ENCODE measurements at places on chromosomes 2 and 18.

GRCh38 chr2:31227110-31227509, 6.8 kb upstream of the EHD3 start:
- DNase-seq = no peak

GRCh38 chr2:56130463-56131070, 53.2 kb upstream of the CCDC85A start:
- DNase-seq = no peak

GRCh38 chr2:60551240-60552077, 2.0 kb downstream of the BCL11A start:
- DNase-seq = no peak

DNA sequence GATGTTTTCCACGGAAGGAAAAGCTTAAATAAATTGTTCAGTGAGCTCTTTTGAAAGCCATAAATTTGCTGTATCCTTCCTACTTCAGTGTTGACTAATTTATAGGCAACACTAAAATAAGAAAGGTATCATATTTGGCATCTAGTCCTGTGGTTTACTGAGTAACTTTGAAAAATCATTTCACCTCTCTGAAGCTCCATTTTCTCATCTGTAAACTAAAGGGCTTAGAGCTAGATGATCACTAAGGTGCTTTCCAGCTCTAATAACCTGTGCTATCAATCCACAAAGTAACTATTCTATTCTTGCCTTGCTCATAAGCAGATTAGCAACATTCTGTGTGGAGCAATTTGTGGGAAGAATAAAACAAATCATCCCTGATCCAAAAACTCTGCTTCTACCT, 3.6 kb upstream of the MYOM1 start:
- DNase-seq = no peak

DNA sequence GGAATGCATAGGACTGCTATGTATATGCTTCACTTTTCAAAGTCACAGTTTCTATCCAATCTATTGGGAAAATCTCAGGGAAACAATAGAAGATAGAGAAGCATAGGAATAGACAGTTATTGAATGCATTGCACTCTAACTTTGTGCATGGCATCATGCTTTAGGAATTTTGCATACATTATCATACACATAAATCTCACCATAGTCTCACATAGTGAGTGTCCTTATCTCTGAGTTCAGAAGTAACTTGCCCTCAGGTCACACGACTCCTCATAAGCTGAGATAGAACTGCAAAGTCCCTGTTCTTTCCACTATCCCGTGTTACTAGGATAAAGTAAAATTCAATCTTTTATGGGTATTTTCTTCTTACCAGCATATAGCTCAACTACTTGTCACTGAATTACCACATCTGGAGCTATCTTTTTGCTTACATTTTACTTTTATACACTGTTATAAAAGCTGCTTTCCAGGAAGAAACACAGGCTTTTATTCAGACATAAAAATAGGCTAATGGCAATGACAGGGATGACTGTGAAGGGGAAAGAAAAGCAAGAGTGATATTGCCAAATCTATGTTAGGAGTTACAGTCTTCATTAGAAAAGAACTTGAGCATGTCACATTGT, 666.9 kb downstream of the XIRP2 start:
- no peak for DNase-seq
